ENCODE measurements at places on chromosomes 16 and 17. TPM values are rescaled to one million over a fixed set of nuclear protein-coding genes. Genes with fewer than 3 reads are reported as not detected.

DNA sequence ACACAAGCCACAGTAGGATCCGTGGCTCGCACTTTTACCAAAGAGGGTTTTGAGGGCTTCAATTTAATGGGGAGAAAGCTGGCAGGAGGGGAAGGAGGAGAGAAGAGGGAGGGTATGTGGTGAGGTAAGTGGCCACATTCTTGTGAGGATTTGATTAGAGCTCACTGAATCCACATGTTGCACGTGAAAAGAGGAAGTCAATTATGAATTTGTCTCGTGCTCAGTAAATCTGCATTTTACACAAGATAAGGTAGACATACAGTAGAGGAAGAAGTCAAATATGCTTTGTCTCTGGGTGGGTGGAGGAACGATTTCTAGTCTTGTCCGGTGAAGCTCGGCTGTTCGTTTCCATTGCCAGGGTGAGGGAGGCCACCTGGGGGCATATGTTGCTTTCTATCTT is 862 bp downstream of the ZNF232 start:
- DNase-seq: no peak

Gene DHX40
- total RNA-seq: 18.0 TPM

DNA sequence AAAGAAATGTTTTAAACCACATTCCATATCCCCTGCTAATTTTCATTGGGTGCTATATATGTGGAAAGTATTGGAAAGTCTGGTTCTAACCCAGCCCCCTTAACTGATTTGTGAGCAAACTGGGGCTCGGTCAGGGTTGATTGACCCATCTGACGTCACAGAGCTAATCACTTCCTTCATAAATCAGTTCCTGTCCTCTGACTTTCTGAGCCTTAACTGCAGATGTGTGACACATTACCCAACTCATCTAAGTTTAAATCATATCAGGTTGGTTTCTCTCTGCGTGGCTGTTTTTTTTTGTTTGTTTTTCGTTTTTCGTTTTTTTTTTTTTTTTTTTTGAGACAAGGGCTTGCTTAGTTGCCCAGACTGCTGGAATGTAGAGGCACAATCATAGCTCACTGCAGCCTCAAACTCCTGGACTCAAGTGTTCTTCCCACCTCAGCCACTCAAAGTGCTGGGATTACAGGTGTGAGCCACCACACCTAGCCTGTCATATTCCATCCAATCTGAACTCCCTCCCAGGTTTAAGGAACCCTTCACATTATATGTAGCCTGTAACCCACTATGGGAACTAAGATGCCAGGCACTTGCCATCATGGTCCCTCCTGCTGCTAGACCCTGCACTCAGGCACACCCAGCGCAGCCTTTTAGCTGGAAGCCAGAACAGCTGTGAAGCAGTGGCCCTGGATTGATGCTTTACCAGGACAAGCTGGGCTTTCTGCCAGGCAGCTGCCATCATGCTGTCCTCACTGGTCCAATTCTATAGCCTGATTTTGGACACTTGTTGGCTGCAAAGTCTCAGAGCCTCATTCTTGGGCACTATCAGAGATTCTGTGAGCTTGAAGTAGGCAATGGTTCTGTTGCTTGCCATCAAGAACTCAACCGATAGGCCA is 6.9 kb upstream of the BPTF start:
- DNase-seq: no peak

- DNase-seq: no peak
Observed at GRCh38 chr17:12530161-12530560, 135.5 kb upstream of the MYOCD start.

Gene KRT39
- total RNA-seq: not detected

DNA sequence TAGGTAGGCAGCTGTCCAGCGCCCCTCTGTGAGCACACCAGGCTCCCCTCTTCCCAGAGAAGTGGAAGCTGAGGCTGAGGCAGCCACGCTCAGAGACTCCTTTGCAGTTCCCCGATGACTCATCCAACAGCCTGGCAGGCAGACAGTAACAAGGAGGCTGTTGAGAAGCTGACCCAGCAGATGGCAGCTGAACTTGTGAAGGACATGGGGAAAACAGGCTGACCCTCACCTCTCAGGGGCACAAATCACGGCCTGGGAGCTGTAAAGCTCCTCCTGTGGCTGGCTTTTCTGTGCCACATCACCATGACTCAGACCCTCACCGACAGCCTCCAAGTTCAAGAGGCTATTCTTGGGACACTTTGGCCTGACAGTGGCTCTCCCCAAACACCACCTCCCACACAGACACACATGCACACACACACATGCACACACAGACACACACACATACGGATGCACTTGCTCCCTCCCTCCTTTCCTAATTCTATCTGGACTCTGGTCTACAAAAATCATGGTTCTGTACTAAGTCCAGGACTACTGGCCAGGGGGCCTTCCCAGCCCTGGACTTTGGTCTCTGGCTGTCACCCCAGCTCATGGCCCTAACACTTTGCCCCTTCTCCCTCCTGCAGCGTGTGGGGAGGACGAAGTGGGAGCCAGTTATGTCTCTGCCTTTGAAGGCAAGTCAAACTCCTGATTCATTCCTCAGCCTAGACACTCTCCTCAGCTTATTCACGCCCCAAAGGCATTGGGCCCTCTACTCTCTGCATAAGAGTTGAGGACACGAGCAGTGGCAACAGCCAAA is 23.2 kb downstream of the MAP3K14 start:
- no peak for DNase-seq

Gene SOX8
- total RNA-seq: 0.89 TPM

Measured in Right ventricle myocardium inferior (tissue), 1 donor.